ENCODE measurements at places on chromosomes 7 and 10.

- no peak for DNase-seq
Measured at GRCh38 chr7:67470256-67470751, 473.7 kb downstream of the TYW1 start.

DNA sequence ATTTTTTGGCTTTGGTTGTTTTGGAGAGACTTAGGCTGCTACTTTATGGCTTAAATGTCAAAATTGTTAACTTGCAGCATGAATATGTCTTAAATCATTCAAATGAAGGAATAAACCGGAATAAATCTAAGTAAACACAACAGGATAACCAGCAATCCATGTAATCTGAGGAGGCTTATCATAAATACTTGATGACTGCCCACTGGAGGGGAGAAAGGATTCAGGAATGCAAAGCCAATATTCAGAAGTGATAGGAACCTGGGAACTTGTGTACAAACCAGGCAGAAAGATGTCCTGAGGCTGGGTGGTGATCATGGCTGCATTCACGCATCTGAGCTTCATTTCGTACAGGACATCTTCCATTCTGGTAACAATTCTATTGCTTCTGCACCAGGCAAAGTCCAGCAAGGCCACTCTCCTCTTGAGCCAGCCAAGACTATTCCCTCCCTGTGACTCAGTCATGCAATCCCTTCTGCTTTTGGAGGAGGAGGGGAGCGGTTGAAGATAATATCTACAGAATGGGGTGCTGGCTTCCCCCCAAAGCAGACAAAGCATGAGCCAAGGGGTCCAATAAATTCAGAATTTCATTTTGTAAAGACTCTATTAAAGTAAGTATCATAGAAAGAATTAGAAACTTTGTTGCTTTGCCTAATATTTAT is 374.5 kb downstream of the PHTF2 start:
- no peak for DNase-seq

DNA sequence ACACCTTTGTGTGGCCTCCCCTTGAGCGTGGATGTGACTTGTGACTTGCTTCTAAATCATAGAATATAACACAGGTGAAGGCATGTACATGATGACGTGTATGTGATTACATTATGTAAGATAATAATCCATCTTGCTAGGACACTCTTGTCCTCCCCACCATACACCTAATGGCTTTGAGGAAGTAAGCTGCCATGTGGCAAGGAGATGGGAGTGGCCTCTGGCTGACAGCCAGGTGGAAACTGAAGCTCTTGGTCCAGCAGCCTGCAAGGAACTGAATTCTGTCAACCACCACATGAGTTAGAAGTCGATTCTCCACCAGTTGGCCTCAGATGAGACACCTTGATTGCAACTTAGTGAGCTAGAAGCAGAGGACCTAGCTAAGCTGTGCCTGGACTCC is 67.4 kb upstream of the ELN start:
- DNase-seq: no peak

- no peak for DNase-seq
Measured at GRCh38 chr10:79384773-79385391, 37.6 kb downstream of the PPIF start.

- DNase-seq: no peak
Measured at GRCh38 chr7:77524731-77525130, 12.4 kb upstream of the PTPN12 start.

DNA sequence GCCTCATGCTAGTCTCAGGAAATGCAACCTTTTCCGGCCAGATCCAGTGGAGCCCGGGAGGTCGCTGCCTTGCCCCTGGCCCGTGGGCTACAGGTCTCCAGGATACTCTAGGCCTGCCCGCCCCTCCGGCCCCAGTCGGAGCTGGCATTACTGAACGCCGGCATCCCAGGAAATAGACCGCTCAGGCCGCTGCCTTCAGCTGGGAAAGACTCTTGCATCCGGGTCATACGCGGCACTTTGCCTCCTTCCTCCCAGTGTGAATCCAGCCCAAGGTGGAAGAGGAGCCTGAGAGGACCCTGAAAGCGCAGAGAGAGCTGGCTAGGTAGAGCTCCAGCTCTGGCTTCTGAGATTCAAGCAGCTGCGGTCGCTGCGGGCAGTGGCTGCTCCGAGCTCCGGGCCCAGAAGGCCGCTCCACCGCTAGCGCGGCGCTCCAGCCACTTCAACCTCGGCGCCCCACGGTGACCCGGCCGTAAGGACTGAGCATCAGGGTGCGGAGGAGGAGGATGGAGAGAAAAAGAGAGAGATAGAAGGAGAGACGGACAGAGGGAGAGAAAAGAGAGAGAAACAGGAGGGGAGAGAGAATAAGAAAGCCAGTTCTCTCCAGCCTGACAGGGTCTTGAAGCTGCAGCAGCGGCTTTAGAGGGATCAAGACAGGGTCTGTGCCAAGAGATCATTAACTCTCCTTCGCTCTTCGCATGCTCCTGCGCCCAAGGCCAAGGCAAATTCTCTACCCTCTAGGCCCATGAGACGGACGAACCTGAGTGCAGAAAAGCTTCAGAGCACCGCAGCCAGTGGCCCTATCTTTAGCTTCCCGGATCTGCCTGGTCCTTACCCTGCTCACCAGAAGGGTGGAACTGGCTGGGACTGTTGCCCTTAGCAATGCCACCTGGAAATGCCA is 1.8 kb upstream of the HOXA10 start:
- DNase-seq: no peak

- no peak for DNase-seq
Measured at GRCh38 chr7:131189488-131189887, 138.2 kb upstream of the MKLN1 start.

DNA sequence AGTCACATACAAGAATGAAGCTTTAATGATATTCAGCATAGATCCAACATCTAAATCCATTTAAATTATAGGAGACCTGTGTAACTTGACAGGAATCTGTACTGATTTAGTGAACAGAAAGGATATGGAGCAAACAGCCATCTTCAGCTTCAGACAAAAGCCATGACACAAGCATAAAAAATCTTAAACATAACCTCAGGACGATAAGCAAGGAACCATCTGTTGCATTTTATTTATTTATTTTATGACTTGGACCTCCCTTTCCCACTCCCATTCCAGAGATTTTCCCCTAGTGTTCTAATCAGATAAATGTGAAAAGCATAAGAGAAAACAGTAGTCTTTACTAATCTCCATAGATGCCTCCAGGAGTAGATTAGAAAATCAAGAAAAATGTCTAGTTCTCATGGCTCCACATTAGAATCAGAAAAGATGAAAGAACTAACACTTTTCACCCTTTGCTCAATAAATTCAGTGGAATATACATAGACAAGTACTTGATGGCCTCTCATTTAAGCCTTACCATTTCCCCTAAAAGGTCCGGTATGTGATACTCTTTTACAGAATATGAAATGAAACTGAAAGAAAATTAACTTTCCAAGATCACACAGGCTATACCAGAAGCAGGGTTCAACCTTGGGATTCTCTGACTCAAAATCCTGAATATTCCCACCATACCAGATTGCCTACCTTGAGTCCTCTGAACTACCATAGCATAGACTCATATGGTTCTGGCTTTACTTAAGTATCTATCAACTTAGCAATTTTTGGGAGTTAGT is 15.2 kb downstream of the CACNA2D1 start:
- peak; percentile 64 for DNase-seq

GRCh38 chr7:70712942-70713341 is 419.0 kb upstream of the GALNT17 start:
- no peak for DNase-seq

DNA sequence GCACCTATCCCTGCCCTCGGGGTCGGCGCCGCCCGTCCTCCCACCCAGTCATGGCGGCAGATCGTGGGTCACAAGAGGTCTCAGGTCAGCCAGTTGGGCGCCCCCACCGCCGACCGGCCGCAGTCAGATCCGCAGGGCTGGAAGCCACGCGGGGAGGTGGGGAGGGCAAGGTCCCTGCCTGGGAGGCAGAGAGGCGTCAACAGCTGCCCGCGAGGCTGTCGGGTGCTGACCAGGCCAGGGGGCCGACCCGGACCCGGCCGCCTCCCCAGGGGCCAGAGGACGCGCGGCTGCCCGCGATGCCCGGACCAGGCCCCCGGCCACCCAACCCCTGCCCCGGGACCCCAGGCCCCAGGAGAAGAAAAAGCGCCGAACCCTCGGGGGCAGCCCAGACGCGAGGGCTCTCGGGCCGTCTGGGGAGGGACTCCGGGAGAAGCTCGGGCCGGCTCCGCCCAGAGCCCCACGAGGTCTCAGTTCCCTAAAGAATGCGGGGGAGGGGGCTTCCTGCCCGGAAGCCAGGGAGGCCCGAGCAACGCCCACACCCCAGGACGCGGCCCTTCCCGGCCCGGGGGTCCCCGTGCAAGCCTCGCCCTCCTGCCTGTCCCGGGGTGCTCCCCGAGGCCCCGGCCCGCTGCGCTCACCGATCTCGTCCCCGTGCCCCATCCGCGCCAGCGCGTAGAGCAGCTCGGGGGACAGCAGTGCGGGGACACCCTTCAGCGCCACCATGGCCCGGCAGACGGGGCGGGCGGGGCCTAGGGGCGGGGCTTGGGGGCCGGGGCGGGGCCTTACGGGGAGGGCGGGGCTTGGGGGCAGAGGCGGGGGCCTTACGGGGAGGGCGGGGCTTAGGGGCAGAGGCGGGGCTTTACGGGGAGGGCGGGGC is at the start of gene FUOM:
FUOM (minus strand) TSS at position 735 of the 877 bp plus-strand sequence; CDS start at position 723, 12 bp downstream.
- DNase-seq: peak; percentile 44

Measured in brain microvascular endothelial cell (primary cell).